ENCODE measurements at places on chromosomes 2 and 18.

DNA sequence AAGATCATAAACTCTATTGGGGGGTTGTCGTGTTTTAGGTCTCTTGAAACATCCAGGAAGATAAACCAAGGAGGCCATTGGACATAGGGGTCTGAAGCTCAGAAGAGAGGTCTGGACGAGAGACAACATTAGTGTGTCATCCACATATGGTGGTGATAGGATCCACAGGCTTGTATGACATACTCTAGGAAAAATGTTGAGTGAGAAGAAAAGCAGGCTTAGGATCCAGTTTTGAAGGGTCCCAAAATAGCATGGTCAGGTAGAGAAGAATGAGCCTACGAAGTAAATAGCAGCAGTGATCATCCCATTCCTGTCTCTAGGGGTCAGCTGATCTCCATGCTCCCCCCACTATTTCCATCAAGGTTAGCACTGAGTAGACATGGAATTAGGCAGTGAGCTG is 166.8 kb downstream of the ANKRD30B start:
- no peak for DNase-seq

- no peak for DNase-seq
These were observed 367.0 kb downstream of the RND3 start for GRCh38 chr2:150120326-150120955.

DNA sequence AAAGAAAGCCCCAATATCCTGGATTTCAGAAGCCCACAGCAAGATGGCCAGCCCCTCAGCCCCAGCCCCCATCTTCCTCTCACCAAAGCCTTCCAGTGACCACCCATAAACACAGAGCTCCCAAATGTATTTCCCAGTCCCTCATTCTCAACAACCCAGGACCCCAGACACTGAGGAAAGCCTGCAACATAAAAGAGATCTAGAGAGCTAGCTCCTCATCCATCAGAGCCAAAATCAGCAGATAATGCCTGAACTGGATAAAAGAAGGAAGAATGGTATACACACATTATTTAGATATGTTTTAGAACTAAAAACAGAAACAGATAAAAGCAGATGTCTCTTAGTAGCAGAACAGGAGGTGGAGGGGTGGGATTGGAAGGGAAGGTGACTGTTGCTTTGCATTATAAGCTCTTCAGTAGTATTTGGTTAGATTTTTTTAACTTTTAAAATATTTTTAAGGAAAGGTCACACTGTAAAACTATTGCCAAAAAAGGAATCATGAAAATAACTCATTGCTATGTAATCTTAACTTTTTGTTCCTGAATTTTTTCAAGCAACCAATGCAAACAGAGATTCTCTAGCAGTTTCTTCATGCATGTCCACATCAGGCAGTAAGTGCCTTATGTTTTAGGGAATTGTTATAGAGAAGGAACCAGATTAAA is 144.2 kb upstream of the PKDCC start:
- no peak for DNase-seq

DNA sequence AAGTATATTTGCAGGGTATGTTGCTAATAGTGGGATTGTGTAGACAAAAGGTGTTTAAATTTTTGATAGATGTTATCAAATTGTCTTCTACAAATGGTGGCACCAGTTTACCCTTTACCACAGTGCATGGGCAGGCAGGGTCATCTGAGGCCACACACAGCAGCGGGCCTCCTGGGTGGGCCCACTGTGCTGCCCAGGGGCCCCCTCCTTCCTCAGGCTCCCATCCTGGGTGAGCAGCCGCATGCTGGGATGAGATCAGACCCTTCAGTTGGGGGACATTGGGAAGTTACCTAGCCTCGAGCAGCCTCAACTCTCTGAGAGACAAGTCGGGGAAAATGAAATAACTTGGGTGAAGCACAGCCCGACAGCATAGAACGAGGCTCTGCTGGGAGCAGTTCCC is 9.7 kb downstream of the MYO7B start:
- no peak for DNase-seq

- no peak for DNase-seq
These were observed 83.0 kb downstream of the NPAS2 start for GRCh38 chr2:100902817-100903405.

- no peak for DNase-seq
These were observed 36.5 kb upstream of the TNFRSF11A start for GRCh38 chr18:62288665-62289008.

GRCh38 chr2:16671760-16672159 is 6.1 kb upstream of the CYRIA start:
- DNase-seq = no peak

DNA sequence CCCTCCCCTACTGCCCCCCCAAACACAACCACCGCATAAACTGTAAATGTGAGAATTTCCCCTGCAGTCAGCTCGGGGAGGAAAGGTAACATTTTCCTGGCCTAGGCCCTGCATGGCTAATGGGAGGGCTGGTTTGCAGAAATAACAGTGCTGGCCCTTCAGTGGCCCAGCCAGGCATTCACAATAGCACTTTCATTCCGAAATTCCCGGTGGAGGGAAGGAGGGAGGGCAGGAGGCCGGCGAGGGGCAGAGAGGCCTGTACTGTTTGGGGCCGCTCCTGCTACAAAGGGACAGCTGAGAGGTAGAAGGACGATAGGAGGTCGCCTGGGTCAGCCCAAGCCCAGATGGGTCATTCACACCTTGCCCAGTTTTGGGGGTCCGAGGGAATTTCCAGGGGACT is 11.3 kb downstream of the CYP26B1 start:
- no peak for DNase-seq

DNA sequence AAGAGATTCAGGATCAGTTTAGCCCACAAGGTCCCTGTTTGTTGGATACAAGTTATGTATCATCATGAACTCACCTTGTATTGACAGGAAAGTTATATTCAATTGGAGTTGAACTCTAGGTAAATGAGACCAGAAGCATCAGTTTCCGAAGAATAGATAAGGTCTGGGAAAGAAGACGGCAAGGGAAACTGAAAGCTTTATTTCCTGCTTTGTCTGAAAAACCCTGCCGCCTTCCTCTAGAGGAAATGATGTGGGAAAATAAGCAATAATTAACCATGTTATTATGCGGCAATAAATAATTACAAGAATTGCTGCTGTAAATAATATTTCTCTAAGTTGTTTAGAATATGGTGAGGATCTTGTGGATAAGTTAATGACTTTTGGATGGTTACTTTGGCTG is 32.0 kb downstream of the LPIN1 start:
- no peak for DNase-seq

Measured in activated effector memory CD4-positive, alpha-beta T cell treated with Interleukin-2 at 50 U/mL for 16 hours (primary cell).